ENCODE measurements at places on chromosomes 12 and 14.

GRCh38 chr14:74867673-74868072, 8.3 kb downstream of the PROX2 start:
- no peaks in the 10 kb centered on the region for H3K4me1 ChIP-seq
- no peaks in the 10 kb centered on the region for H3K36me3 ChIP-seq
- H3K4me3 ChIP-seq = no peak overlapping the region
- H3K27me3 ChIP-seq = peaks cover 10% of the 10 kb centered on the region
- no peak overlapping the region for H3K27ac ChIP-seq
- DNase-seq = peak; percentile 28

GRCh38 chr14:104749111-104749649, 3.8 kb upstream of the SIVA1 start:
- DNase-seq = peak; percentile 58
- H3K4me1 ChIP-seq = peaks cover 29% of the 10 kb centered on the region
- 0 out of 2 replicates have a peak, but pooled peaks cover 2% of the 10 kb centered on the region for H3K36me3 ChIP-seq
- no peak overlapping the region for H3K27ac ChIP-seq
- H3K27me3 ChIP-seq = no peaks in the 10 kb centered on the region
- H3K4me3 ChIP-seq = no peak overlapping the region

DNA sequence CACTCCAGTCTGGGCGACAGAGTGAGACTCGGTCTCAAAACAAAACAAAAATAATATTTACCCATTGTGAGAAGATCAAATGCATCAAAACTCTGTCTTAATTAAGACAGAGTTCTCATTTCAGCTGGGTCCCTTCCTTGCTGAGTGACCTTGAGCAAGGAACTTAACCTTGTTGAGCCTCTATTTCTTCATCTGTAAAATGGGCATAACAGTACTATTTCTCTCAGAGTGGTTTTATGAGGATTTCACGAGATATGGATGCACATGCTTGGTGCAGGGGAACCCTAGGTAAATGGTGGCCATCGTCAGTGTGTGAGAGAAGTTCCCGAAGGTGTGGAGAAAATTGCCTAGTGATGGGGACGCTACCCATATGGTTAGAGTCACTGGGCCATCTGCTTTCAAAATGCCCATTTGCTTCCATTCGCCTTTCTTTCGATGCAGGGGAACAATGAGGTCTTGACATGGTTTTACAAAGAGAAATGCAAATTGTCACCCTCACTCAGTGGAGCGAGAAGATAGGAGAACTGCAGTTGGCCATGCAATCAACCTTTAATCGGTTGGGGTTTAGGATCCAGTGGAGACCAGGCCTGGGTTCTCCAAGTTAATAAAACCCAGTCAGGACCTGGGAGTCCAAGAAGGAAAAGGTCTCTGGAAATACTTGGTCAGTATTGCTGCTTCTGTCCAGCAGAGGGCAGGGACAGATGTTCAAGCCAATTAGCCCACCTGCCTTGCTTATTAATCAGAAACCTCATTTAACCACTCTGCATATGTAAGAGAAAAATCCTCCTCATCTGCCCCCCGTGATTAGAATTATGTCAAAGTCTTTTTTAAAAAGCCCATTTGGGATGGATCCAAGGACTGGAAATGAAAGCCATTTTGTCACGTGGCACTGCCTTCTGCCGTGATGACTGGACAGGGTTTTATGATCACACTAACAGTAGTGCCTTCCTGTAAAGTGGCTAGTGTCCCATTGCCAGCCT, 37.2 kb downstream of the CFAP251 start:
- no peak overlapping the region for H3K4me3 ChIP-seq
- DNase-seq = peak; percentile 41
- H3K27me3 ChIP-seq = no peaks in the 10 kb centered on the region
- H3K4me1 ChIP-seq = peaks cover 12% of the 10 kb centered on the region
- H3K36me3 ChIP-seq = peaks cover 3% of the 10 kb centered on the region

GRCh38 chr12:82593901-82594396, 92.8 kb upstream of the TMTC2 start:
- no peak for DNase-seq
- no peak overlapping the region for H3K4me3 ChIP-seq
- no peak overlapping the region for H3K27ac ChIP-seq
- no peaks in the 10 kb centered on the region for H3K27me3 ChIP-seq
- no peaks in the 10 kb centered on the region for H3K4me1 ChIP-seq

GRCh38 chr12:82182601-82183190, 175.5 kb downstream of the CCDC59 start:
- H3K4me3 ChIP-seq = no peak overlapping the region
- H3K36me3 ChIP-seq = no peaks in the 10 kb centered on the region
- no peak overlapping the region for H3K27ac ChIP-seq
- H3K4me1 ChIP-seq = no peaks in the 10 kb centered on the region

GRCh38 chr12:55633151-55633550, 3.5 kb upstream of the OR10P1 start:
- H3K27ac ChIP-seq = no peak overlapping the region
- DNase-seq = no peak
- H3K27me3 ChIP-seq = peaks cover 42% of the 10 kb centered on the region
- H3K4me3 ChIP-seq = no peak overlapping the region
